ENCODE measurements at places on chromosomes 5 and 9.

- no peaks in the 10 kb centered on the region for H3K27me3 ChIP-seq
- no peak overlapping the region for H3K4me3 ChIP-seq
- peak; percentile 79 for DNase-seq
- no peaks in the 10 kb centered on the region for H3K36me3 ChIP-seq
Observed at GRCh38 chr9:124551472-124552272, 44.5 kb upstream of the NR5A1 start.

DNA sequence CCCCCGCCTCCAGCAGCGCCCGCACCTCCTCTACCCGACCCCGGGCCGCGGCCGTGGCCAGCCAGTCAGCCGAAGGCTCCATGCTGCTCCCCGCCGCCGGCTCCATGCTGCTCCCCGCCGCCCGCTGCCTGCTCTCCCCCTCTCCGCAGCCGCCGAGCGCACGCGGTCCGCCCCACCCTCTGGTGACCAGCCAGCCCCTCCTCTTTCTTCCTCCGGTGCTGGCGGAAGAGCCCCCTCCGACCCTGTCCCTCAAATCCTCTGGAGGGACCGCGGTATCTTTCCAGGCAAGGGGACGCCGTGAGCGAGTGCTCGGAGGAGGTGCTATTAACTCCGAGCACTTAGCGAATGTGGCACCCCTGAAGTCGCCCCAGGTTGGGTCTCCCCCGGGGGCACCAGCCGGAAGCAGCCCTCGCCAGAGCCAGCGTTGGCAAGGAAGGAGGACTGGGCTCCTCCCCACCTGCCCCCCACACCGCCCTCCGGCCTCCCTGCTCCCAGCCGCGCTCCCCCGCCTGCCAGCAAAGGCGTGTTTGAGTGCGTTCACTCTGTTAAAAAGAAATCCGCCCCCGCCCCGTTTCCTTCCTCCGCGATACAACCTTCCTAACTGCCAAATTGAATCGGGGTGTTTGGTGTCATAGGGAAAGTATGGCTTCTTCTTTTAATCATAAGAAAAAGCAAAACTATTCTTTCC is 19.3 kb downstream of the CDKN2A start:
- H3K4me3 ChIP-seq, result peak overlapping the region; percentile 85
- peak overlapping the region; percentile 50 for H3K27ac ChIP-seq
- peaks cover 11% of the 10 kb centered on the region for H3K4me1 ChIP-seq

- peak overlapping the region; percentile 91 for H3K4me3 ChIP-seq
- no peaks in the 10 kb centered on the region for H3K27me3 ChIP-seq
- peaks cover 10% of the 10 kb centered on the region for H3K36me3 ChIP-seq
- peak overlapping the region; percentile 57 for H3K27ac ChIP-seq
Observed at GRCh38 chr9:36191290-36191645, 547 bp downstream of the CLTA start.

DNA sequence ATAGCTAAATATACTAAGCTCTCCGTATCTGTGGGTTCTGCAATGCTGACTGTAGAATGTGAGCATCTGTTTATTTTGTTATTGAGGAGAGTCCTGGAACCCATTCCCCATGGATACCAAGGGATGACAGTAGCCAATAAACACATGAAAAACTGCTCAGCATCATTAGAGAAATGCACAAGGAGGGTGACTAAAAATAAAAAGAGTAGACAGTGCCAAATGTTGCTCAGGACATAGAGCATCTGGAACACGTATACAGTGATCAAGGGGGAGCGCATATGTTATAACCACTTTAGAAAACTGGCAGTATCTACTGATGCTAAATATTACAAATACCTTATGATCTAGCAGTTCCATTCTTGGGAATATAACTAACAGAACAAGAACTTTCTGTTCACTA is 31.0 kb downstream of the MARCHF6 start:
- H3K27ac ChIP-seq, result no peak overlapping the region
- no peaks in the 10 kb centered on the region for H3K27me3 ChIP-seq
- DNase-seq, result no peak
- H3K36me3 ChIP-seq, result peaks cover 6% of the 10 kb centered on the region

DNA sequence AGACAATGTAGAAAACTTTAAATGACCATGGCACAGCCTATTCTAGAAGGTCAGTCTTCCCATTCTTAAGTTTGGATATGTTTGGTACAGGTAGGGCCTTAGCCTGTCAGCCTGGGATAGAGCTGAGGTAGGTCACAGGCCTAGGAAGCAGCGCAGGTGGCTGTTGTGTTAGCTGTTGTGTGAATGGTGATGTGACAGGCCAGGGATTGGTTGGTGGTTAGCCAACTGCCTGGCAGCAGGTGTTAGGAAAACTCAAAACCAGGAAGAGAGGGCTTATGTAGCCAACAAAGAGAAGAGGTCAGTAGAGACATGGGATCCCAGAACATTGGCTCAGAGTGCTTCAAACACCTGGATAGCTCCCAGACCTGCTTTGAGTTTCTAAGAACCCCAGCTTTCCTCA is 84.2 kb downstream of the FBXO38 start:
- no peak overlapping the region for H3K4me3 ChIP-seq
- no peak for DNase-seq
- H3K27ac ChIP-seq, result no peak overlapping the region
- H3K4me1 ChIP-seq, result no peaks in the 10 kb centered on the region
- no peaks in the 10 kb centered on the region for H3K36me3 ChIP-seq
- H3K27me3 ChIP-seq, result no peaks in the 10 kb centered on the region

GRCh38 chr9:106758911-106759310 is 104.1 kb upstream of the ZNF462 start:
- DNase-seq, result peak; percentile 46
- H3K27ac ChIP-seq, result no peak overlapping the region
- H3K4me3 ChIP-seq, result no peak overlapping the region
- H3K4me1 ChIP-seq, result peaks cover 2% of the 10 kb centered on the region
- H3K27me3 ChIP-seq, result no peaks in the 10 kb centered on the region

GRCh38 chr5:157718519-157718918 is 12.7 kb upstream of the THG1L start:
- no peak overlapping the region for H3K27ac ChIP-seq
- H3K36me3 ChIP-seq, result no peaks in the 10 kb centered on the region
- peak; percentile 75 for DNase-seq
- no peaks in the 10 kb centered on the region for H3K4me1 ChIP-seq
- no peaks in the 10 kb centered on the region for H3K27me3 ChIP-seq

GRCh38 chr5:44774279-44774880 is 34.4 kb upstream of the MRPS30 start:
- no peak overlapping the region for H3K4me3 ChIP-seq
- DNase-seq, result peak; percentile 50
- no peak overlapping the region for H3K27ac ChIP-seq
- H3K27me3 ChIP-seq, result no peaks in the 10 kb centered on the region
- H3K4me1 ChIP-seq, result no peaks in the 10 kb centered on the region

DNA sequence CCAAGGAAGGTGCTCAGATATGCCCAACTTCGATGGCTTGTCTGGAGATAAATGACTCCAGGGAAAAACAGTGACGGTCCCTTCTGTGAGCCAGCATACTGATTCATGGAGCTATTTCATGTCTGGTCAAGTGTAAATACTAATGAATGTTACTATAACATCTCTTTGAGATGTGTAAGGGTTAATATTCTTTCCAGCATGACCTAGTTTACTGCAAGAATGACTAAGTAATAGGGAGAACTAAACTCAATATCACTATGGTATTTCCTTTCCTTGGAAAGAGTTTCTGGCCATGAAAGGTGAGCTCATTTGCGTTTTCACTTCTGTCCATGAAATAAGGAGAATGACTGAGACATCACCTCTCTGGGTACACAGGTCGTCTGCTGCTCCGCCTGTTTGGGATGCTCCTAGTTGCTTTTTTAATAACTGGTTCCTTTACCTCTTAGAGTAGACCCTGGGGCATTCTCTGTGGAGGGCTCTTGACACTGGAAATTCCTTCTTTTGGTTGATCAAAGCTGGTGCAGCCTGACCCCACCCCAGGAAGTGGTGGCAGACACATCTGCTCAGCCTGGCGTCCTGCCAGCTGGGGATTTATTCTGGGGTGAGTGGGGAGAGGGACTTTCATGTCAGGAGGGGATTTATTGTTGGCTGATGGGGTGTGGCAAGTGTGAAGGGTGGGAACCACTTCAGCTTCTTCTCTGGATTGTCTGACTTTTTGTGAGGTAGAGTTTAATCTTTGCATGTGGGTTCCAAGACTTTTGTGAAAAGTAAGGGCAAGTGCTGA is 250.0 kb upstream of the MPDZ start:
- DNase-seq, result no peak
- no peaks in the 10 kb centered on the region for H3K27me3 ChIP-seq
- H3K4me3 ChIP-seq, result no peak overlapping the region

GRCh38 chr5:172530406-172530805 is 76.1 kb upstream of the SH3PXD2B start:
- H3K4me3 ChIP-seq, result no peak overlapping the region
- no peaks in the 10 kb centered on the region for H3K36me3 ChIP-seq
- no peak for DNase-seq

- H3K4me1 ChIP-seq, result no peaks in the 10 kb centered on the region
- no peak overlapping the region for H3K4me3 ChIP-seq
- DNase-seq, result no peak
- no peak overlapping the region for H3K27ac ChIP-seq
Observed at GRCh38 chr9:135353935-135354334, 125.6 kb upstream of the PPP1R26 start.

GRCh38 chr9:123571240-123571639 is 215.2 kb downstream of the CRB2 start:
- H3K4me1 ChIP-seq, result peaks cover 2% of the 10 kb centered on the region
- H3K27ac ChIP-seq, result no peak overlapping the region
- H3K27me3 ChIP-seq, result no peaks in the 10 kb centered on the region
- H3K36me3 ChIP-seq, result no peaks in the 10 kb centered on the region

DNA sequence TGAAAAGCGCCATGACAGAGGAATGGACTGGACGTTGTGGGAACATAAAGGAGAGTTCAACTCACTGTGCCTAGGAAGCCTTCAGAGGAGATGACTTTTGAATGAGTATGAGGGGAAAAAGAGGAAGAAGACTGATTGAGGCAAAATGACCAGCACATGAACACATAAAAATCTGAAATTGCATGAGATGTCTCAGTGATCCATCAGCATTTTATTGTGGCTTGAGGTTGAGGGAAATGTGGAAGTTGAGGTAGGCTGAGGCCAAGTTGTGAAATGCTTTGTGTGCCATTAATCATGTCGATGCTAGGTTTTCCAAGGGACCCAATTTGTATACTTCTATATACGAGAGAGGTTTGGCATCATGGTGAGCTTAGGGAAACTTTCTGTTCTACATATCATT is 140.9 kb upstream of the TLX3 start:
- H3K27ac ChIP-seq, result no peak overlapping the region
- no peaks in the 10 kb centered on the region for H3K27me3 ChIP-seq
- no peaks in the 10 kb centered on the region for H3K4me1 ChIP-seq
- DNase-seq, result no peak

GRCh38 chr5:174790906-174791305 is 66.5 kb downstream of the MSX2 start:
- no peaks in the 10 kb centered on the region for H3K27me3 ChIP-seq
- no peaks in the 10 kb centered on the region for H3K4me1 ChIP-seq
- H3K27ac ChIP-seq, result no peak overlapping the region

GRCh38 chr5:95406426-95407090 is 15.4 kb downstream of the FAM81B start:
- no peaks in the 10 kb centered on the region for H3K27me3 ChIP-seq
- no peaks in the 10 kb centered on the region for H3K36me3 ChIP-seq
- no peak overlapping the region for H3K27ac ChIP-seq

GRCh38 chr5:57442080-57442839 is 40.4 kb downstream of the ACTBL2 start:
- H3K36me3 ChIP-seq, result no peaks in the 10 kb centered on the region
- H3K4me1 ChIP-seq, result peaks cover 11% of the 10 kb centered on the region

- peak; percentile 86 for DNase-seq
- H3K27me3 ChIP-seq, result peaks cover 3% of the 10 kb centered on the region
- H3K36me3 ChIP-seq, result no peaks in the 10 kb centered on the region
- H3K4me1 ChIP-seq, result peaks cover 5% of the 10 kb centered on the region
- H3K27ac ChIP-seq, result peak within 1 kb of the TSS; percentile 95
Observed at GRCh38 chr5:38556599-38557307, at the start of gene LIFR. Gene LIFR (minus strand): TSS chr5:38556646. CDS start chr5:38530647, 25,999 bp downstream.

DNA sequence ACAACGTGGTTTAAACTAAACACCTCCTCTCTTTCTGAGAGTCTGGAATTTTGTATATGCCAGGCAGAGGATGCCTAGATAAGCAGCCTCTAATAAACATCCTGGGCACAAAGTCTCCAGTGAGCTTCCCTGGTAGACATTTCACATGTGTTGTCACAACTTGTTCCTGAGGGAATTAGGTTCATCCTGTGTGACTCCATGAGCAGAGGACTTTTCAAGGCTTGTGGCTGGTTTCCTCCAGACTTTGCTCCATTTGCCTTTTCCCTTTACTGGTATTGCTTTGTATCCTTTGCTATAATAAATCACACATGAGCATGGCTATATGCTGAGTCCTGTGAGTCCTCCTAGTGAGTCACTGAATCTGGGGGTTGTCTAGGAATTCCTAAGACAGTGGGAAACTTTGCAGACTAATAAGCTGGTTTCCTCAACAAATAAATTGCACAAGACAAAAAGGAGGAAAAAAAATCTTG is 77.4 kb downstream of the NR2F1-AS1 start:
- H3K4me3 ChIP-seq, result no peak overlapping the region
- DNase-seq, result peak; percentile 98
- no peaks in the 10 kb centered on the region for H3K27me3 ChIP-seq
- no peaks in the 10 kb centered on the region for H3K4me1 ChIP-seq
- H3K36me3 ChIP-seq, result no peaks in the 10 kb centered on the region

DNA sequence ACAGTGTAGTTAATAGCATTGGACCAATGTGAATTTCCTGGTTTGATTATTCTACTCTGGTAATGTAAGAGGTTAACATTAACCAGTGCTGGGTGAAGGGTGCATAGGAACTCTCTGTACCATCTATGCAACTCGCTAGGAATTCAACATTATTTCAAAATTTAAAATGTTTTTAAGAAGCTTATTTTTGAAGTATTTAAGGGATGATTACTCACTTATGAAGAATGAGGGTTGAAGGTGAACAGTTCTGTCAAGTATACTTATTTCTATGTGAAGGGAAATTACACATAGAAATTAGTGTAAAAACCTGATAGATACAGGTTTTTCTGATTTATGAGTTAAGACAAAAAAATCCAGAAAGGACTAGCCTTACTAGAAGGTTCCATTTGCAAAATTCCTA is 165.8 kb downstream of the INSYN2B start:
- H3K4me1 ChIP-seq, result peaks cover 11% of the 10 kb centered on the region
- no peak for DNase-seq
- no peaks in the 10 kb centered on the region for H3K27me3 ChIP-seq
- no peaks in the 10 kb centered on the region for H3K36me3 ChIP-seq
- H3K4me3 ChIP-seq, result no peak overlapping the region
- peak overlapping the region; percentile 18 for H3K27ac ChIP-seq
